Endothelial cell (in vitro differentiated cells): ENCODE measurements at places on chromosomes 12 and 14.

DNA sequence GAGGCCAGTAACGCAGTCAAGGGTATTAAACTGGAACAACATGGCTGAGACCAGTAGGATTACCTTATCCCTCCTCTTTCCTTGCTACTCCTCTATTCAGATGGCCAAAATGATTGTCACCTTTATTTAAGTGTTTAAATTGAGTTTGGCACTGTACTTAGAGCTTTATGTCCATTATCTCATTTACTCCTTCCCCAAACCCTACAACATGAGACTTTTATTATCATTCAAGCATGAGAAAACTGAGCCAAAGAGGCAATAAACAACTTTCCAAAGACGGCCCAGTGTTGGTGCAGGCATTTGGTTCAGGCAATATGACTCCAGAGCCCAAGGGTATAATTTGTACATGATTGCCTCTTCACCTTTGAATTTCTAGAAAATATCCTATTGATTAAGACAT, 370.9 kb upstream of the KITLG start:
- no peaks in the 10 kb centered on the region for H3K36me3 ChIP-seq
- peaks cover 4% of the 10 kb centered on the region for H3K27me3 ChIP-seq
- no peak overlapping the region for H3K27ac ChIP-seq
- H3K4me1 ChIP-seq = peaks cover 17% of the 10 kb centered on the region
- no peak for DNase-seq
- H3K4me3 ChIP-seq = no peak overlapping the region

DNA sequence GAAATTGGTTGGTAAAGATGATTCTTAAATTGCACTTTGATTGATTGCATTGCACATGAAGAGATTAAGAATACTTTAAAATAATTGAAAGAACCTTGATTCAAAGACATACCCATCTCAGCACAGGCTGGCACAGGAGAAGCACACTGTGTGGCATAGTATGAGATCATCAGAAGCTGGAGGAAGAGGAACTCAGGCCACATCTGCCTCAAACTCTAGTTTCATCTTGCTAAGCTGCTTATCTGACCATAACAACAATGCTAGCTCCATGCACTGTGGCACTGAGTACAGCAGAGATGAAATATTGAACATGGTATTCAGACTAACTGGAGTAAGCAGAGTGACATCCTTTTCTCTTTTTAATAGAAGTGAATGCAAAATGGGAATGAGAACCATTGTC, 99.1 kb downstream of the TBC1D30 start:
- no peaks in the 10 kb centered on the region for H3K27me3 ChIP-seq
- H3K4me1 ChIP-seq = no peaks in the 10 kb centered on the region
- H3K27ac ChIP-seq = no peak overlapping the region
- no peak for DNase-seq

DNA sequence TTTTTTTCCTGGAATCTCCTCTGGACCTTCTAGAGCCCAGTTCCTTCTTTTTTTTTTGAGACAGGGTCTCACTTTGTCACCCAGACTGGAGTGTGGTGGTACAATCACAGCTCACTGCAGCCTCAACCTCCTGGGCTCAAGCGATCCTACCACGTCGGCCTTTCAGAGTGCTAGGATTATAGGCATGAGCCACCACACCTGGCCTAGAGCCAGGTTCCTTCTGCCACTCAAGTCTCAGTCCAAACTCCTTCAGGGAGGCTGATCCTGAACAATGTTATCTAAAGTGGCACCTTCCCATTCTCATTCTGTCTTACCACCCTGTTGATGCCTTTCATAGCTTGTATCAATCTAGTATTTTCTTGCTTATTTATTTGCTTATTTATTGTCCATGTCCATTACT, 22.3 kb upstream of the ELK3 start:
- peaks cover 6% of the 10 kb centered on the region for H3K27me3 ChIP-seq
- H3K4me3 ChIP-seq = no peak overlapping the region
- peaks cover 49% of the 10 kb centered on the region for H3K4me1 ChIP-seq
- peak overlapping the region; percentile 36 for H3K27ac ChIP-seq

DNA sequence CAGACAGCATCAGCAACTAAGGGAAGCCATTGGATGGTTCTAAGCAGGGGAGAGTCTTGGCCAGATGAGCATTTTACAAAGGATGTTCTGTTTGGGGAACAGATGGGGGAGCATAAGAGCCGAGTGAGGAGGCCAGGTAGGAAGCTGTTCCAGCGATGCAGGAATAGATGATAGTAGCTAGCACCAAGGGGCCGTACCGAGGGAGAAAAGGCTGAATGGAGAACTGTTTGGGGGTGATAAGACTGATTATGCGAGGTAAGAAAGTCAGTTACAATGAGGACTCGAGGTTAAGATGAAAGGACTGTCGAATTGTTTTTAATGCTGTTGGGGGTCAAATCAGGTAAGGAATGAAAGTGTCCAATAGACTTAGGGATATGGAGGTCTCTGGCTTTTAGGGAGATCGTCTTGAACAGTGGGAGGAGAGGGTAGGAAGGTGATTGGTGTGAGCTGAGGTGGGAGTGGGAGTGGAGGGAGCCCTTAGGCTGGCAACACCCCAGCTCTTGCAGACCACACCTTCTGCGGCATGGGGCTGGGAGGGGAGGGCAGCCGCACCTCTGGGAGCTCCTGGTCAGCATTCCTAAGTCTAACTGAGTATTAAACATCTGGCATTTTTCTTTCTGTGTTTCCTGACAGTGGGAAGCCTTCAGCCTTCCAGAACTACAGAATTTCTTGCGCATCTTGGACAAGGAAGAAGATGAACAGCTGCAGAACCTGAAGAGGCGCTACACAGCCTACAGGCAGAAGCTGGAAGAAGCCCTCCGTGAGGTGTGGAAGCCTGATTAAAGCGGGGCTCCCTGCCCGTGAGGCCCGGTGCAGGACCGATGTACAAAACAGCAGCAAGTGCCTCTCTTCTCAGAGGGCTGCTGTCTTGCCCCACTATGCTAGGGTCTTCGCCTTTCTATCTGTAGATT, 64.8 kb downstream of the GNS start:
- peaks cover 16% of the 10 kb centered on the region for H3K36me3 ChIP-seq
- no peaks in the 10 kb centered on the region for H3K27me3 ChIP-seq
- peak overlapping the region; percentile 68 for H3K27ac ChIP-seq
- no peak for DNase-seq
- peak overlapping the region; percentile 59 for H3K4me3 ChIP-seq

- DNase-seq = no peak
- peak overlapping the region; percentile 31 for H3K4me3 ChIP-seq
- peaks cover 41% of the 10 kb centered on the region for H3K36me3 ChIP-seq
- H3K4me1 ChIP-seq = peaks cover 55% of the 10 kb centered on the region
Observed at GRCh38 chr14:21264025-21264801, 5.0 kb downstream of the HNRNPC start.

DNA sequence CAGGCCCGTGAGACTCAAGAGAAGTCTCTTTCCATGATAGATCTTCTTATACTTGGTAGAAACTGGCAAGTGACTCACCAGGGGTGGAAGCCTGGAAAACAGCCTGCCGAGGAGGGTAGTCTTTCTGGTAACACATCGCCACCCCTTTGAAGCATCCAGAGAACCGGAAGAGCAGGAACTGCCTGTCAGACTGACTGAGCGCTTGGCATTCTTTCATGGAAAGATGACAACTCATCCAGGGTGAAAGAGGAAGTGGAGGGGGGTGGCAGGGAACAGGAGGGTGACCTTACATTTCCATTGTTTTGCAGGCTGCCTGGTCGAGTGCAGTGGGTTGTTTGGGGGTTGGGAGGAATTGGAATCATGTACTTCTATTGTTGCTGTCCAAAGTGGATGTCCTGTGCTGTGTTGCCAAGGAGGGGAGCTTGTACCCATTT, 34.5 kb downstream of the PRKCH start:
- no peak overlapping the region for H3K4me3 ChIP-seq
- peaks cover 6% of the 10 kb centered on the region for H3K36me3 ChIP-seq
- peaks cover 48% of the 10 kb centered on the region for H3K4me1 ChIP-seq
- H3K27me3 ChIP-seq = peaks cover 11% of the 10 kb centered on the region
- DNase-seq = peak; percentile 60
